WTC11 (cell line): ENCODE measurements at places on chromosomes 12 and 14. TPM values are rescaled to one million over a fixed set of nuclear protein-coding genes. Genes with fewer than 3 reads are reported as not detected.

The DTX1 gene
- total RNA-seq, result 6.2 to 9.2 TPM (median 7.7 TPM) in 3 replicates

The KRT73 gene
- total RNA-seq, result not detected in 3 replicates

DNA sequence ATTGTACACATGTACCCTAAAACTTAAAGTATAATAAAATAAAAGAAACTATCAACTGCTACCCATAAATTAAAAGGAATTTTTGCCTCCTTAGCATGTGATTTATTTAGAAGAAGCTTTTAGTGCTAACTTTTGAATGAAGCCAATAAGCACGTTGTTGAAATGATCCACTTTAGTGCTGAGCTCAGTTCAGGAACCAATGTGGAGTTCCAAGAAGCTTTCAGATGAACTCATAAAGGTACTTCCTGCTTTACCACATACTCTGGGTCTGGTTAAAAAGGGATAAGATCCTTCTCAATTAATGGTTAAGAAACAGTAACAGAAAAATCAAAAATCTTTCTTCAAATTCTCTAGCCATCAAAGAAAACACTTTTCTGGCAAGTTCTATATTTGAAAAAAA lies 39.4 kb downstream of the TMTC1 start:
- DNase-seq, result no peak
- peaks cover 21% of the 10 kb centered on the region for H3K4me1 ChIP-seq
- no peak overlapping the region for H3K27ac ChIP-seq
- peaks cover 14% of the 10 kb centered on the region for H3K36me3 ChIP-seq
- H3K4me3 ChIP-seq, result no peak overlapping the region

DNA sequence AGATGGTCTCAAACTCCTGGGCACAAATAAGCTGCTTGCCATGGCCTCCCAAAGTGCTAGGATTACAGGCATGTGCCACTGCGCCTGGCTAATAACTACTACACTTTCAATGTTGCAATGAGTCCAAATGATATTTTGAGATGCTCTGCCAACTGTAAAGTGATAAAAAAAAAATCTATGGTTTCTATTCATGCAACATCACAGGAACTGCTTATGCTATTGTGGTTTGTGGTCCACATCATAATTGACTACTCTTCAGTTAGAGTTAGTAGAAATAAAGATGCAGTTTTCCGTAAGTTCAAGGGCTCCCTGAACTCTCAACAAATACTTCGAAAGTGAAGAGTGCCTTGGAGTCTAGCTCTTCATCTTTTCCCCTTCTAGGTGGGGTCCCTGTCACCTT lies 239.4 kb downstream of the C12orf75 start:
- H3K4me1 ChIP-seq, result no peaks in the 10 kb centered on the region
- DNase-seq, result no peak
- H3K36me3 ChIP-seq, result no peaks in the 10 kb centered on the region

- H3K36me3 ChIP-seq, result peaks cover 23% of the 10 kb centered on the region
- peak; percentile 53 for DNase-seq
- H3K4me3 ChIP-seq, result peak within 1 kb of the TSS; percentile 99
- peaks cover 44% of the 10 kb centered on the region for H3K4me1 ChIP-seq
- H3K27me3 ChIP-seq, result peaks cover 32% of the 10 kb centered on the region
These were observed at the start of gene P3H3 for GRCh38 chr12:6827982-6828780. Gene P3H3, plus strand, starts transcription at chr12:6828407. Its CDS starts 34 bp downstream, at chr12:6828441.
